ENCODE measurements at places on chromosomes 6 and 20.
A peak's percentile ranks its signal among the peaks of the same experiment; 100 is the strongest.

- DNase-seq = no peak
Measured at GRCh38 chr20:37935435-37935834, 32.5 kb downstream of the VSTM2L start.

DNA sequence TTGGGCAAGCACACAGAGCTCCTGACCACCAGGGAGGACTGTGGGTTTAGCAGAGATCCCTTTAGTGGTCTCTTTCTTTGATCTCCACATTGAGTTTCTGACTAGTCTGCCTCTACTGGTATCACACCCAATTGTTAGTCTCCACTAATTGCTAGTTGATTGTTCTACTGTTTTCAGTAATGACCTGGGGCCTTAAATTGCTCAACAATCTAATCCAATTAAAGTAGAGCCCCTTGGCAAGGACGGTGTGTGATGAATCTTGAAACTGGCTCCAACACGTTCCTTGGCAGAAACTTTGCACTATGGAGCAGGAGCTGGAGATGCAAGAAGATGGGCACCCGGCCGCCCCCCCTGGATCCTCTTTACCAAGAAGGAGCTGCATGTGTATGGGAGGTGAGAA, 12.3 kb downstream of the FAM50B start:
- DNase-seq = peak; percentile 8

GRCh38 chr6:28856620-28857005, 67.2 kb downstream of the TRIM27 start:
- no peak for DNase-seq

DNA sequence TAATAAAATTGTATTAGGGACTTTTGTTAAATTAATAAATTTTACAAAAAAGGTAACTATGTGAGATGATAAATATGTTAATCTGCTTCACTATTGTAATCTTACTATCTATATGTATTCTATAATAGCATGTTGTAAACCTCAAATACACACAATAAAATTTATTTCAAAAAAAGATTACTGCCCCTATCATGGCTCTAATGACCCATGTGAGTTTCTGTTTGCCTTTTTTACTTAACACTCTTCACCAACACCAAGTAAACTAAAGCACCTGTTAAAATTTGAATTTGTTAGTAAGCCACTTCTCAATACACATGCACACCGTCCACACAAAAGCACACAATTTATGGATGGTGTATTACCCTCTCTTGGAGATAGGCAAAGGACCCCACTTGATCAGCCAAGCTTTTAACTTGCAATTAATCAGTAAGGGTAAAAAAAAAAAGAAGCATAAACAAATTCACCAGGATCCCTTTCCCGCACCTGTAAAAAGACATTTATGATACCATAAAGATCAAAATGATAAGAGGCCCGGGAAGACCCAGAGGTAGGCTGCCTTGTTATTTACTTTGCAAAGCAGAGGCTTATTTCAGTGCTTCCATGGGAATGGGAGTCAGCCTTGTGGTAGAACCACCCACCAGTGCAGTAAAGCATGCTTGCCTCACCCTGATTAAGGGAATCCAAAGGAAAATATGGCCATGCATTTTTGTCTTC, 28.6 kb upstream of the PKHD1 start:
- no peak for DNase-seq

DNA sequence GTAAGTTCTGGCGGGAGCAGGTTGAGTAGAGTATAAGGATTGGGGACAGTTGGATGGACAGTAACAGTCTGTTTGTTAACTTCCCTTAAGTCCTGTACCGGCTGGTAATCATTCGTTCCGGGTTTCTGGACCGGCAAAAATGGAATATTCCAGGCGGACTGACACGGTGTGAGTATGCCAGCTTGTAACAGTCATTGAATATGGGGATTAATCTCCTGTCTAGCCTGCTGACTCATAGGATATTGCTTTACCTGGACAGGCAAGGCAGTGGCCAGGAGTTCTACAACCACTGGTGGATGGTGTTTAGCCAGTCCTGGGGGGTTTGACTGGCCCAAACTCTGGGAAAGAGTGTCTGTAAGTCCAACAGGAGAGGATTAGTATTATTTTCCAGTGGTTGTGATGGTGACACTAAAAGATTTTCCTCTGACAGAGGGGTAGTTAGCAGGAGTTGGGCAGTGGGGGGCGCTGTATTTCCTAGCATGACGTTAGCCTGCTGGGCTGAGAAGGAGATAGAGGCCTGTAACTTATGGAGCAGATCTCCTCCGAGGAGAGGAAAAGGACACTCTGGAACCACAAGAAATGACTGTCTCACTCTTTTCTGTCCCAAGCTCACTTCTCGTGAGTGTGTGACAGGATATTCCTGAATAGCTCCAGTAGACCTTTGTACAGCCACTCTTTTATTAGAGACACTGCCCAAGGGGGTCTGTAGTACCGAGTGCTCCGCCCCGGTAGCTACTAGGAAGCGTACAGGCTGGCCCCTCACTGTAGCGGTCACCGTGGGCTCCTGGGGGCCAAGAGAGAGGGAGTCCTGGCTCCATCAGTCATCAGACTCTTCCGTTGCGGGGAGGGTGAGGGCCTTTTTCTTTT, 152.2 kb downstream of the TRIM27 start:
- no peak for DNase-seq

DNA sequence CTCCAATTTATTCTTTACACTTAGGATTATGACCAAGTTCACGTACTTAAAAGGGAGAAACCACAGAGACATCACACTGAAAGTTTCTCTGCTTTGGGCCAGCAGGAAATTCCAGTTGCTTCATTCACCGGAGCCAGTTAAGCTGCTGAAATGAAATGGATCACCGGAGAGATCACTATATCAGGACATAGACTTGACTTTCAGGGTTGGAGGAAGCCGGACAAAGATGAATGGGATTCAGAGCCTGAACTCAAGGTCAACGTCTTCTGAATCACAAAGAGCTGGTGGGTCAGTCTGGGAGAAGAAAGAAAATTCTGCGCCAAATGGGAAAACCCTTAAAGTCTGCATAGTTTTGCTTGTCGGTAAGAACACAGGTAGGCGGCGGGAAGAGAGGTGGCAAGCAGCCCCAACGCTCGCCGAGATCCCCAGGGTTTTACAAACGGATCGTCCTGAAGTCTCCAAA, 81.9 kb upstream of the CCDC28A start:
- no peak for DNase-seq

DNA sequence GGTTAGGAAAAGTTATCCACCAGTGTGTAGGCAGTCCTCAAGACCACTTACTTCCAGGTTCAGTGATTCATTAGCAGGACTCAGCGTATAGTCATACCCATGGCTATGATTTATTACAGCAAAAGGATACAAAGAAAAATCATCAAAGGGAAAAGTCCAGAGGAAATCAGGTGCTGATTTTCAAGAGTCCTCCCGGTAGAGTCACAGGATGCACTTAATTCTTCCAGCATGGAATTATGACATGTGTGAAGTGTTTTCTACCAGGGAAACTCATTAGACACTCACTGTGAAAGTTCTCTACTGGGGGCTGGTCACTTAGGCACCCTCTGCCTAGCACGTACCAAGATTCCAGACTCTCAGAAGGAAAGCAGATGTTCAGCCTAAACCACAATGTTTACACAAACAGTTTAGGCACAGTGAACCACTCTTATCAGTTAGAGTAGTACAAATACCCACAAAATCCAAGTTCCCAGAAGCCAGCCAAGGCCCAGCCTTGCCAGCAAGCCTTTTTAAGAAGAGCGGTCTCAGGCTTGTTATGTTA, 10.2 kb downstream of the WFDC3 start:
- no peak for DNase-seq

- no peak for DNase-seq
Measured at GRCh38 chr6:6003621-6004366, 2.9 kb downstream of the NRN1 start.

DNA sequence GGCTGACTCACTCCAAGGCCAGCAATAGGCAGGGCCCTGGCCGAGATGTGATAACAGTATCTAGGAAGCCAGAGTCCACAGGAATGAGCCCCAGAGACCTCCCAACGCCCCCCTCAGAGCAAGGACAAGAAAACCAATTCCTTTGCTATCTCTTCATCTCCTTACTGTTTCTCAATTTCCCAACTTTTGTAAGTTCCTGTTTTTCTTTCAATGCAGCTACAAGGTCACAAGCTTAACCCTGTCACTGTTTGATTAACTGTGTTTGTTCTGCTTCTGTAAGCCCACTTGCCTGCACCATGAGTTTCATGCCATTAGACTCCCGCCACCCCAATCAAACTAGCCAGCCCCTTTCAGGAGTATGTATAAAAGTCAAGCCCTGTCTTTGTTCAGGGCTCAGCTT, 3.5 kb downstream of the FKBP1C start:
- DNase-seq = no peak

- DNase-seq = no peak
Measured at GRCh38 chr20:48709058-48709691, 118.6 kb downstream of the PREX1 start.

GRCh38 chr6:49636713-49637349, at the start of gene RHAG:
Gene RHAG (minus strand): TSS chr6:49636839. CDS start chr6:49636812, 27 bp downstream.
- DNase-seq = no peak

DNA sequence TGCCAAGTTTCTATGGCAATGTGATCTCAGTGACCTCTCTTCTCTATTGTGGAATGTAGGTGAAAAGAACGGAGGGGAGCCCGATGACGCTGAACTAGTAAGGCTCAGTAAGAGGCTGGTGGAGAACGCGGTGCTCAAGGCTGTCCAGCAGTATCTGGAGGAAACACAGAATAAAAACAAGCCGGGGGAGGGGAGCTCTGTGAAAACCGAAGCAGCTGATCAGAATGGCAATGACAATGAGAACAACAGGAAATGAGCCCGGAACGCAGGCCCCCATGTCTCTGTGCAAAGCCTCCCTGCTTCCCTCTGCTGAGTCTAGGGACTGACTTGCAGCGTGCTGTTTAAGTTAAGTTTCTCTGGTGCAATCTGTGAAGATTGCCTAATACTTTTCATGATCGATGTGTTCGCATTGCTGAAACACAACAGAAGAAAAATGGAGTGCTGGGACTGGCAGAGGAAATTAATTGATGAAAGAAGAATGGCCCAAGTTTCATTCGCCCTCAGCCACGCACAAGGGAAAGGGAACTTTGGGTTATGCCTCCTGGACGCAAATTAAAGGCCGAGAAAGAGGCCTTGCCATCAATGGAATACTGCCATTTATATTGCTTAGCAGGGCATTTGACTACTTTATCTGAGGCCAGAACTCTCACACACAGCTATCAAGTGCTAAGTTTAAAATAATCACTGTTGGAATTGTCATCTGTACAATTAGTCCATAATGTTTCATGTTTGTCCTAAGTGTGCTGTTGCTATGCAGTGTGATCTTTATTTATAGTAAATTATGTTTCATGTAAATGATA, 146.4 kb downstream of the AKAP7 start:
- DNase-seq = peak; percentile 57

DNA sequence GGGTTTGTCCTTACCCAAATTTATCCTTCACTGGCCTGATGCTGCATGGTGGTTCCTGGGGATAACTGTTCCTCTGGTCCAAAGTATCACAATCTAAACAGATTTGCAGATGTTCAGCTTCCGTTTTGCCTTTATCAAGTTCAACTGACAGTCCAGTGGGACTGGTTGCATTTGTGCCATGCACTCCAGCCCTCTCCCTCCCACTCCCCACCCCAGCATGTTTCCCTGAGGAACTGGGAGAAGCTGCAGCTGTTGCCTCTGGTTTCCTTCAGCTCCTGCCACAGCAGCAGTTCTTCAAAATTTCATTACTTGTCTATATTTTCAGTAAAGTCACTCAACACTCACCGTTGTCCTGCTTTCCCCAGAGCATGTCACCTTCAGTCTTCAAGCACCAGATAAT, 39.5 kb upstream of the KIF16B start:
- no peak for DNase-seq

- no peak for DNase-seq
Measured at GRCh38 chr6:63549076-63549475, 23.2 kb upstream of the LOC128125822 start.

DNA sequence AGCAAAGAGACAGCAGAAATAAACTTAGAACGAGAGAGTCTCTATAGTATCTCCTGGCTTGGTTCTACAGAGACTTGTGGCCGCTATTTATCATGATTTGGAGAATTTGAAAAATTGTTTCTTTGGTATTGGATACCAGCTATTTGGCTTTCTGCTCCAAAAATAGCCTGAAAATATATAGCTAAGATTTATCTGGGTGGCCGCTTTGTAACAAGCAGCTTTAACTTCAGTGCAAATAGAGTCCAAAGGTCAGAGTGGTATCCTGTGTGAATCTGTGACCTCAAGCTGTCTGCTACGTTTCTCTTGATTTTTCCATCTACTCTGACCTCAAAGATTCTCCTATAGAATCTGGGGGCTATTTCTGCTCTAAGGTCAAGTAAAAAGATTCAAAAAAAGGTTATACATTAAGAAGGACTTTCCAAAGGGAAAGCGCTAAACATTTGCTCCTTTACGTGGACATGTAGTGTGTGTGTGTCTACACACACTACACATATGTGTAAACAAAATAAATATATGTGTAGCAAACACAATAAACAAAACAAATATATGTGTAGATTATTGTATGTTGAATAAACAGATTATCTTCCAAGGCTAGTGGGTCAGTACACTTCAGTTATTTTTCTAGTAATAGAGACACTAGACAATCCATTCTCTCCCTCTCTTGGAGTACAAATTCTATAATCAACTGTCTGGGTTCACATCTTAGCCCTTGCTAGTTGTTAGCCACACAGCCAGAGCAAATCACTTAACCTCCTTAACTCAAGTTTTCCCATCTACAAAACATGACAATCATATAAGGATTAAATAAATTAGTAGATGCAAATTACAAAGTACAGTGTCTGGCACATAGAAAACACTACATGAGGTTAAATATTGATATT, 40.8 kb downstream of the CHD6 start:
- no peak for DNase-seq

- no peak for DNase-seq
Measured at GRCh38 chr6:33755070-33755869, 8.6 kb upstream of the IP6K3 start.

GRCh38 chr6:19754686-19755085, 82.5 kb upstream of the ID4 start:
- DNase-seq = no peak

- no peak for DNase-seq
Measured at GRCh38 chr20:44707018-44707579, 8.1 kb upstream of the CCN5 start.

- DNase-seq = no peak
Measured at GRCh38 chr20:21510414-21511384, 3.2 kb downstream of the NKX2-2 start.

Data from stimulated activated CD4-positive, alpha-beta T cell treated with anti-CD3 and anti-CD28 coated beads, Interleukin-2, amount 100 ng/mL, for 24 hours (primary cell).